Transverse colon (tissue), 4 donors: ENCODE measurements at places on chromosomes 13 and 19. TPM values are rescaled to one million over a fixed set of nuclear protein-coding genes. Genes with fewer than 3 reads are reported as not detected.

The PSPN gene
- total RNA-seq = 1.7 TPM

The MIPEP gene
- 5.2 TPM for total RNA-seq

The ZNF112 gene
- 0.37 TPM for total RNA-seq

The YJEFN3 gene
- 6.0 TPM for total RNA-seq

The SHD gene
- 15.7 TPM for total RNA-seq

DNA sequence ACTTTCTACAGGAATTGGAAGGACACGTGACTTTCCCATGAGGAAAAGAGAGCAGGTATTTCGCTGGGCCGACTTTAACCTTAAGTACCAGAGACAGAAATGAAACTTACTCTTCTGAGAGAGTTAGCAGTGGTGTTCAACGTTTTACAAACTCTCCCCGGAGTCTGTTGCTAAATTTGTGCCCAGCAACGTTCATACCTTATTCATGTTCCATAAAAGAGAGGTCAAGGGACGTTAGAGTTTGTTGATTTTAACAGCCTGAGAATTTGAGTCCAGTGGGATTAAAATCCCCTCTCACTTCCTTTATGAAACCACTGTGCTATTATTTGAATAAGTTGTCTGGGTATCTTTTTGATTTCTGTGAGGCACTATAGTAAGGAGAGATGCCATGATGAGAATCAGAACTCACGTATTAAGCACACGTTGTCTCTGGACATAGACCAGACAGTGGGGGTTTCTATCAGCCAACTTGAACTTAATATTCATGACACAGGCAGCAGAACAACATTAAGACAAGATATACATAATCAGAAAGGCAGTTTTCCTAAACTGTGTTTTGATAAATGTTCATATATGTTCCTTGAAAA is 33.4 kb downstream of the SPRY2 start:
- H3K27me3 ChIP-seq = no peaks in the 10 kb centered on the region
- no peak overlapping the region for H3K27ac ChIP-seq
- H3K36me3 ChIP-seq = no peaks in the 10 kb centered on the region
- DNase-seq = no peak
- no peak overlapping the region for H3K4me3 ChIP-seq

GRCh38 chr19:4559569-4559968 is at the start of gene SEMA6B:
TSS of gene SEMA6B (minus strand) at chr19:4559684. CDS start at chr19:4558457, 1,227 bp downstream.
- no peaks in the 10 kb centered on the region for H3K27me3 ChIP-seq
- no peaks in the 10 kb centered on the region for H3K36me3 ChIP-seq
- H3K4me3 ChIP-seq = peak within 1 kb of the TSS; percentile 11
- peak within 1 kb of the TSS; percentile 59 for H3K27ac ChIP-seq

- peaks cover 33% of the 10 kb centered on the region for H3K36me3 ChIP-seq
- H3K27me3 ChIP-seq = no peaks in the 10 kb centered on the region
- no peak overlapping the region for H3K4me3 ChIP-seq
- no peak overlapping the region for H3K27ac ChIP-seq
- no peaks in the 10 kb centered on the region for H3K4me1 ChIP-seq
These were observed 6.4 kb downstream of the ZNF773 start for GRCh38 chr19:57506163-57506562.

- H3K27ac ChIP-seq = no peak overlapping the region
- no peak overlapping the region for H3K4me3 ChIP-seq
- peaks cover 15% of the 10 kb centered on the region for H3K4me1 ChIP-seq
- no peaks in the 10 kb centered on the region for H3K36me3 ChIP-seq
- no peak for DNase-seq
These were observed 4.9 kb downstream of the ZAR1L start for GRCh38 chr13:32310134-32310706.

DNA sequence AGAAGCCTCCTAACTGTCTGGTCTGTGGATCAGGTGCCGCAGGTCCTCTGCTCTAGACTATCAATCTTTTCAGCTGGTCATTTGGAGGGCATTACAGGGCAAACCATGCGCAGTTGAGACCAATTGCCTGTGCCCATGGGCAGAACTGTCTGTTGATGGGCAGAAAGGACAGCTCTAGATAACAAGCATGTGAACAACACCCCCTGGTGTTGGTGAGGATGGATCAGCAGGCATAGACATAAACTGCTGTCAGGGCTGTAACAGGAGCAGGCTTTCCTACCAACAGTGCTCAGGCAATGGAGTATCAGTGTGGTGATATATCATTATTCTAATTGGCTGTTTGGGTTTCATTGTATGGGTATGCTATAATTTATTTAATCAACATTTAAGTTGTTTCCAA is 104.7 kb upstream of the KL start:
- no peaks in the 10 kb centered on the region for H3K27me3 ChIP-seq
- DNase-seq = no peak
- H3K36me3 ChIP-seq = no peaks in the 10 kb centered on the region
- no peaks in the 10 kb centered on the region for H3K4me1 ChIP-seq
- H3K4me3 ChIP-seq = no peak overlapping the region
- H3K27ac ChIP-seq = no peak overlapping the region

- H3K4me1 ChIP-seq = no peaks in the 10 kb centered on the region
- no peaks in the 10 kb centered on the region for H3K27me3 ChIP-seq
- no peak for DNase-seq
- H3K4me3 ChIP-seq = no peak overlapping the region
These were observed 341.2 kb downstream of the HS6ST3 start for GRCh38 chr13:96431044-96431581.

GRCh38 chr13:44300895-44301638 is 72.6 kb upstream of the SERP2 start:
- peaks cover 11% of the 10 kb centered on the region for H3K4me1 ChIP-seq
- no peaks in the 10 kb centered on the region for H3K27me3 ChIP-seq
- no peak for DNase-seq
- no peak overlapping the region for H3K4me3 ChIP-seq

DNA sequence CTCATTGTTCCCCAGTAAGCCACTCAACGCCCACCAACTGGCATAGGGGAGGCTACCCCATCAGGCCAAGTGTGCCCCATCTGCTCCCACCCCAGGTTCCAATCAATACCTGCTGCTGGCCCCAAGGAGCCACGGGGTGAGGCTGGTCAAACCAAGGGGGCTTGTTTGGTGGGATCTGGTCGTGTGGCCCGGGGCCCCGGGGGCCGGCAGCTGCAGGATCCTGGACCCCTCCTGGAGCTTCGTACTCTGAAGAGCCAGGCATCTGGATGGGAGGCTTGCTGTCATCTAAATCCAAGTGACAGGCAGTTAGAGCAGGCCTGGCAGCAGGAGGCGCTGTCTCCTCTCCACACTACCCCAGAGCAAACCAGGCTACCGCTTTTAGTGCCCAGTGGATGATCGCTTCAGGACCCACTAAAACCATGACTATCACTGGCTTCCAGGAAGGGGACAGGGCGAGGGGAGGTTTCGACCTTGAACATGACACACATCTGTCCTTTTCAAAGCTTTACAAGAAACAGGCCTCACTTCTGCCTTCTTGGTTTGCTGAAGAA is 14.2 kb downstream of the CHERP start:
- no peak overlapping the region for H3K27ac ChIP-seq
- H3K4me3 ChIP-seq = no peak overlapping the region
- peaks cover 12% of the 10 kb centered on the region for H3K36me3 ChIP-seq
- H3K4me1 ChIP-seq = no peaks in the 10 kb centered on the region
- H3K27me3 ChIP-seq = no peaks in the 10 kb centered on the region

DNA sequence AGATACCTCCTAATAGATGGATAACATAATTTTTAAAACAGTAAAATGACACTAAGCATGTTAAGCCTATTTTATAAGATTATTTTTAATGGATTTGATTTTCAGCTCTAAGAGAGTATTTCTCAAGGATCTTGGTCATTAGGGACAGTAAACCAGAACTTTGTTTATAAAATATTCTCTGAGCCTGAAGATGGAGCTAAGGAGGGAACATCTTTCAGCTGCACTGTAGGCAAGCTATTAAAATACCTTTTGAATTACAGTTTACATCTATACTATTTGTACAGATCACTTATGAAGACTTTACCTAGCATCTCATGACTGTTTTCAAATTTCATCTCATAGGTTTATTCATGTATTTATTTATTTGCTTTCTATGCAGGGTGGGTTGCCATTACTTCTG is 345.3 kb downstream of the MYO16 start:
- no peaks in the 10 kb centered on the region for H3K4me1 ChIP-seq
- H3K36me3 ChIP-seq = no peaks in the 10 kb centered on the region
- H3K27ac ChIP-seq = no peak overlapping the region
- no peaks in the 10 kb centered on the region for H3K27me3 ChIP-seq
- H3K4me3 ChIP-seq = no peak overlapping the region

DNA sequence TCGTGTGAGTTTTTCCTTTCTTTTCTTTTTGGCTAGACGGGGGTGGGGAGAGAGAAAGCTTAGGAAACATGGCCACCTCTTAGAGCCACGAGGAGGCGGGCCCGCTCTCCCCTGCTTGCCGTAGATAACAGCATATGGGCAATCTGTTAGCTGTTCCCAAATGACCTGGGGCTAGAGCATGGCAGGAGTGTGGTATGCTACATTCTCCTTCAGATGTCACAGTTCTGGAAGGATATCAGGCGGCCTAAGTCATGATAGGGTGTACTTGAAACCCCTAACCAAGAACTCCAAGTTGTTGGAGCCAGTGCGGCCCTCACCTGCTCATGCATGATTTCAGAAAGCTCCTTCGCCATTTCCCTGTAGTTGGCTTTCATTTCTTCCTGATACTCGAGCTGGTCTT is 44.3 kb upstream of the SLC15A1 start:
- no peak overlapping the region for H3K27ac ChIP-seq
- no peaks in the 10 kb centered on the region for H3K27me3 ChIP-seq
- H3K4me1 ChIP-seq = peaks cover 4% of the 10 kb centered on the region
- H3K4me3 ChIP-seq = no peak overlapping the region
- DNase-seq = no peak
- H3K36me3 ChIP-seq = no peaks in the 10 kb centered on the region

DNA sequence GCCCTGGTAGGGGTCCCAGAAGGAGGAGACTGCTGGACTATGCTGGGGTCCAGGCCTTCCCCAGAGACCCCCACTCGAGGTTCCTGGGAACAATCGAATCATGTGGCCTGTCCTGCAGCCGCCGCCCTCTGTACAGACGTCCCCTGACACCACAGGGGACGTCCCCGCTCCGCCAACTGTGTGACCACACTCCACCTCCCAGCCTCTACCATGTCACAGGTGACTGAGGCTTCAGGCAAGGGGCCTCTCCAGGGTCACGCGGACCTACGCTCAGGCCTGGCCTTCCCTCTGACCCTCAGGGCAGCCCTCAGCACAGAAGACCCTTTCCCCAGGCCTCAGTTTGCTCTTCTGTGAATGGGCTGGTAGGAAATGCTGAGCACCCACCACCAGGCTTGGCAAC is 13.1 kb upstream of the TMEM161A start:
- no peak overlapping the region for H3K27ac ChIP-seq
- H3K4me3 ChIP-seq = no peak overlapping the region
- no peaks in the 10 kb centered on the region for H3K36me3 ChIP-seq
- no peaks in the 10 kb centered on the region for H3K4me1 ChIP-seq
- no peaks in the 10 kb centered on the region for H3K27me3 ChIP-seq

DNA sequence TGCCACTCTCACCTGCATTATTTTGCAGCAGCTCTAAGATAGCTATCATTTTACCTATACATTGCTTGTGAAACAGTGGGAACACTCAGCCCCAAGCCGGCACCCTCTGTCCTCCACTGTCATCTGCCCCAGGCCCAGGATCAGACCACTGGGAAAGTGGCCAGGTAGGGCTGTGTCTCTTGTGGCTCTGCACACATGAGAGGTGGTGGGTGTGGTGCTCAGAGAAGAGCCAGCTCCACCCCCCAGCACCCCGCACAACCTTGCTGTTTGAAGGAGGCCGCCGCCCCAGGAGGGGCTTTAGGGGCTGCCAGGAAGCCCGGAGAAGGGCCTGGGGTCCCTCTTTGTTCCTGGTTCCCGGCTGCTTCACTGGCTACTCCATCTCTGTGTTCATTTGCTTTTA is 26.6 kb downstream of the PPP1R37 start:
- H3K4me1 ChIP-seq = peaks cover 50% of the 10 kb centered on the region
- H3K27ac ChIP-seq = peak overlapping the region; percentile 69
- no peak overlapping the region for H3K4me3 ChIP-seq
- H3K27me3 ChIP-seq = no peaks in the 10 kb centered on the region
- H3K36me3 ChIP-seq = no peaks in the 10 kb centered on the region

DNA sequence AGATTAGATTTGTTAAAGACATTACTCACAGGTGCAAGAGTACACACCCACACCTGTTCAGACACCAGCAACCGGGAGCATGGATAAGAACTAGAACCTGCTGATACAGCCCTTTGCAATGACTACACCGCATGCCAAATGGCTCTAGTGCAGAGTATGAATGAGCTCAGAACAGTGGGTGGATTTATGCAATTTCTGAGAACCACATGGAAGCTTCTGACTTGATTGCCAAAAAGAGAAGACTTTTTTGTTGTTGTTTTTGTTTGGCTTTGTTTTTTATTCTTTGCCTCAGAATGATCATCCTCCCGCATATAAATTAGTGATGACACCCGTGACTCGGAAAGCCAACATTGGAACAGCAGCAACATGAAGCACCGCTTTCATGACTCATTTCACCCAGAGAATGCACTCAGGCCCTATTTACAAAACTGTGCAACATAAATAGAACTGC is 77.4 kb upstream of the LRCH1 start:
- no peaks in the 10 kb centered on the region for H3K4me1 ChIP-seq
- H3K27ac ChIP-seq = no peak overlapping the region
- H3K4me3 ChIP-seq = no peak overlapping the region
- no peaks in the 10 kb centered on the region for H3K27me3 ChIP-seq
- DNase-seq = no peak

DNA sequence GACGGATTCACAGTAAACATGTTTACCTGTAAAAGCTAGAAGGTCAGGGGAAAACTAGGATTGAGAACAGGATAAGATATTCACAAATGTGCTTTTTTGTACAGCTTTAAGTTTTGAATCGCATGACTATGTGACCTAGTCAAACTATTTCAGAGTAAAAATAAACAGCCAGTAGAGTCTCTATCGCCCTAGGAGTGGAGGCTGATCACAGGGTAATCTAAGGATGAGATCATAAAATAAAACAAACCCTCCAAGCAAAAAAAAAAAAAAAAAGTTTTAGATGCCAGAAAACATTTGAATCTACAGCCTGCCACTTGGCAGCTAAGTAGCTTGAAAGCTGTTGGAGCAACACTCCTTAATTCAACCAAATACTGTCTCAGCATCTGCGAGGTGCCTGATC is 26.8 kb downstream of the ZNF350 start:
- H3K4me1 ChIP-seq = no peaks in the 10 kb centered on the region
- DNase-seq = no peak
- no peak overlapping the region for H3K27ac ChIP-seq
- peaks cover 15% of the 10 kb centered on the region for H3K36me3 ChIP-seq

GRCh38 chr19:31066385-31066784 is 282.9 kb downstream of the TSHZ3 start:
- no peak overlapping the region for H3K27ac ChIP-seq
- H3K27me3 ChIP-seq = no peaks in the 10 kb centered on the region
- no peaks in the 10 kb centered on the region for H3K4me1 ChIP-seq
- H3K36me3 ChIP-seq = no peaks in the 10 kb centered on the region
- DNase-seq = no peak
- no peak overlapping the region for H3K4me3 ChIP-seq
